ENCODE measurements at places on chromosomes 4 and X.

DNA sequence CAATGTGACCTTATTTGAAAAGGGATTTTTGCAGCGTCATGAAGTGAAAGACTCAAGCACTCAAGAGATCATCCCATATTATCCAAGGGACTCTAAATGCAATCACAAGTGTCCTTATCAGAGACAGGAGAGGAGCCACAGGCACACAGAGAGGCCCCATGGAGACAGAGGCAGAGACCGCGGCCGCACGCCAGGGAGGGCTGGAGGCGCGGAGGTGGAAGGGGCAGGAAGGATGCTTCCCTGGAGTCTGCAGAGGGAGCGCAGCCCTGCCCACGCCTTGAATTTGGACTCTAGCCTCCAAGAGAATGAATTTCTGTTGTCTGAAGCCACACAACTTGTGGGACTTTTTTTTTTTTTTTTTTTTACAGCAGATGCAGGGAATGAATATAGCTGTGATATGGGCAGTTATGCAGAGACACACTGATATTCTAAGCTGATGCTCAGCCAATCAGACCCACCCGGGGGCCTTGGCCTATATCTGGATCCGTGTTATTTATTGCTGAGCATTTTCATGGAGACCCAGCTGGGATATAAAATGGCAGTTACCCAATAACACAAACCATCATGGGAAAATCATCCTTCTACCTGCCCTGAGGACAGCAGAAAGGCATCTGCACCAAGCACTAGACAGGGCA is 244.8 kb upstream of the PSAPL1 start:
- no peak for DNase-seq

DNA sequence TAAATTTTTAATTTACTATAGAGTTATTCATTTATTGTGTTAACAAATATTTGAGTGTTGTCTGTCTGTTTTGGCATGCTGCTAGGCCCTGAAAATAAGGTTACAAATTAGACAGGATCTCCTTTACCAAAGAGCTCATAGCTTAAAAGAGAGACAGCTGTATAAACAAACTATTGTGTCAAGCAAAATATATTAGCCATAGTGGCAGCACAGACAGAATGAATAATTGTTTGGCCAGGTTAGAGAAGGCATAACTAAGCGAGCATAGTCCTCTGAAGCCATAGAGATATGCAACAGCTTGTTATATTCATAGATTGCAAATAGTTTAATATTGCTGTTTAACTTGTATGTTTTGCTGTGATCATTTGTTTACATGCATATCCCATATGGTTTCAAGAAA is 66.7 kb upstream of the NDUFC1 start:
- DNase-seq = no peak

DNA sequence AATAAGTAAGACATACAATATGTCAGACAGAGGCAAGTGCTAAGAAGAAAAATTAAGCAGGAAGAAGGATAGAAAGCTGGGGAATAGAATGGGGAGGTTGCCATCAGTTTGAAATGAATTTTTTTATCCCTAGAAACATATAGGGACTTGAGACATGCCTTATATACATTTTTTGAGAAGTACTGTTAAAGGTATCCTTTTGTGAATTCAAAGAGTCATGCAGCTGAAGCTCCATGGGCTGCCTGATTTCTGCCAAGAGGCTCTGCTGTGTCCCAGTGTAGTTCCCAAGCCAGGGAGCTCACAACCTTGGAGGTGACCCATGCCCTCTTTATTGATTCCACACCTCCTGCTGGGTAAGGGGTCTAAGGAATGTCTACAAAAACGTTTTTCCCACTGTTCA is 564.6 kb upstream of the DIPK2B start:
- DNase-seq = no peak

- DNase-seq = no peak
Measured at GRCh38 chrX:83535417-83536196, 27.5 kb downstream of the POU3F4 start.

- no peak for DNase-seq
Measured at GRCh38 chr4:8664031-8664805, 71.7 kb downstream of the CPZ start.

DNA sequence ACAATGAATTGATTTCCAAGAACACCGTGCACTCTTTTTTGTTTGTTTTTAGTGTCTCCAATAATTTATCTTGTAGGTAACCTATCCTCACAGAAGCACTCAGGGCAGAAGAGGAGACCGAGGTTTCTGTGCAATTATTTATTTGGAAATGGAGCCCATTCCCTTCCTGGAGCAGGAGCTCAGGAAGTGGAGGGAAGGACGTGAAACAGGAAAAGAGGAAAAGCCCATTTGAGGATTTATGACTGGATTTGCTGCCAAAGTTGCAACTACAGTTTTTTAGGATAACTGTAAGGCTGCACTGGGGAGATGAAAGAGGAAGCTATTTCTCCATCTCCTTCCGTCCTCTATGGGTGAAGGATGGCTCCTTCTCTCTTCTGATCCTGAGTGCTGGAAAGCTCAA is 31.7 kb upstream of the MXRA5 start:
- no peak for DNase-seq

GRCh38 chr4:188960411-188961093 is 821.3 kb downstream of the TRIML1 start:
- no peak for DNase-seq

DNA sequence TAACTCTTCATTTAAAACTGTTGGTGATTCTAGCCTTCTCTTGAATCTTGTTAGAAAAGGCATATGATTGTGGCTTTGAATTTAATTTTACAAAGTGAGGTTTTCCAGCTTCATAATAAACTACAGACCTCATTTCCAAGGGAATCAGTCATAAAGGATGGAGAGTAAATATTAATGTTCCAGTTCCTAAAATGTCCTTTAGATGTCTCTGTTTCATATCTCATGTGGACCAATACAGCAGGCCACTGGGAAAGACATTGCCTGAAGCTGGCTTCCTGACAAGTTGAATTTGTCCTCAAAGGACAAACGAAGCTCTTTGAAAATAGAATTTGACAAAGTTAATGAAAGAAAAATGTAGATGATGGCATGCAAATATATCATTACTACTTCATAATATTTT is 125.4 kb downstream of the ZNF330 start:
- DNase-seq = no peak

DNA sequence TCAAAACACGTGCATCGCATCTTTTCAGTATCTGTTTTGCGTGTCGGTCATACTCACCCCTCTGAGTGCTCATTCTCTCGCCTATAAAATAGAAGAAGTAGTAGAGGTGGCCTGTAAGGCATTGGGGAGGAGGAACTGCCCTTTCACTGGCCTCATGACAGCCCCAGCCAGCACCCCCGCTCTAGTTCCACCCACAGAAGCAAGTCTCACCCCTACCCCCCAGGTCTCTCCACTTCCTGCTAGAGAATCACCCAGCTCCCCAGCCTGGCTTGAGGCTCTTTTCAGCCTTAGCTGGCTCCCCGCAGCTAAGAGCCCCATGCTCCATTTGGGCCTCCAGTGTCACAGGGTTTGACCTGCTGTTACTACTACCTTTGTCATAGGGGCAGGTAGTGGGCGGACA is 11.8 kb downstream of the HDAC6 start:
- DNase-seq = no peak

- DNase-seq = no peak
Measured at GRCh38 chr4:186105647-186106321, 1.3 kb downstream of the FAM149A start.

DNA sequence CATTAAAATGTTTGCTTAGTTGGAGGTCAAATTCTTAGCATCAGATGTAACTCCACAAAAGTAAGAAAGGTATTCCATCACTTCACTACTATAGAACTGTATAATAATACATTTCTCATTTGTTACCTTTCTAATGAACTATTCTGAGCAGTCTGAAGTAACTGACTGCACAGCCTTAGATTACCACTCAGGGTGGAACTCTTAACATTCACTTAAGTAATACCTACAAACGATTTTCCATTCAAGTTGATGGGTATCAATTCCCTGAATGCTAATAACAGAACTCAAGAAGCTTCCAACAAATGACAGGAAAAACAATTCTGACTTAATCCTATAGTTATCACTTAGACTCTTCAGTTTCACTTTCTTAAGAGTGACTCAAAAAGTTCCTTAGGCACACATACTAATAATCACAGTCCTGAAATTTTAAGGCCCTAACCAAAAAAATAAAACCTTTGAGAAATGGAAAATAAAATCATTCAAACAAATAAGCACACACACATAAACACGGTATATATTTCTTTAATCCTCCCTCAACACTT is 20.9 kb downstream of the HNRNPD start:
- no peak for DNase-seq

DNA sequence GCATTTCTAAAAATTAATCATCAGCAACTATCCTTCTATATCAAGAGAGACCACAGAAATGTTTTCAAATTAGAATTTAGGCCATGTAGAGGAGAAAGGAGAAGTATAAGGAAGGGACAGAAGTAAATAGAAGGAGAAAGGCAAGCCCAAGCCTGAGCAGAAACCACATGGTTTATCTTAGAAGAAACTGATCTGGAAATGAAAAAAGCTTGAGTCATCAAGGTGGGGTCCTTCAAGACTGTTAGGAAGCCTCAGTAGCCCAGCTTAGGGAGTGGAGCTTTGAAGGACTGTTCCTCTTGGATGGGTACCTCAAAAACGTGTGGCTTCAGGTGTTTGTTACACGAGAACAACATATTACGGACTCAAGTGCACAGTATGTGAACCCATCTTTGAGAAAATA is 4.5 kb downstream of the BMX start:
- no peak for DNase-seq

DNA sequence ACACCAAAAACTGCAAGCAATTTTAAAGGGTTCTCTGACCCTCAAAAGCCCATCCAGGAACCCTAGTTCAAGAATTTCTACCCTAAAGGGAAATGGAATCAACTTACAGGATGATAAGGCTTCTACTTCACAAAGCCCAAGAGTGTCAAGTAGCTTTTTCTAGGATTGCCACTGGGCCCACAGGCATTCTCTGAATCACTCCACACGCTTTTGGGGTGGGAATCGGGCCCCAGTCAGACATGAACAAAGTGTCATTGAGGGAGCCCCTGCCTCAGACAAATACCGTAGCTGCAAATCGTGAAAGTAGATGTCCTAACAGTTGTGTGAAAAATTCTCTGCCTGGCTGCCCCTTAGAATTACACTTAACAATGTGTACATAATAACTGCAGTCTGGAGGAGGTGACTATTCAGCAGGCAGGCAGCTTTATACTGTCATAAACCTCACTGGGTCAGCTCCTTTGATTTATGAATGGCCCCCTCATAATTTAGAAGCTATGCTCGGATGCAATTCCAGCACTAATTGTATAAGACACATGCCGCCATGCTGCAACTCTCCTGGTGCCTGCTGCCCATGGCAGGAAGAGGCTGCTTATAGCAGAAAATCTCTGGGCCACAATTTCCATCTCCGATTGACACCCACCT is 36.7 kb downstream of the CHRDL1 start:
- DNase-seq = no peak

DNA sequence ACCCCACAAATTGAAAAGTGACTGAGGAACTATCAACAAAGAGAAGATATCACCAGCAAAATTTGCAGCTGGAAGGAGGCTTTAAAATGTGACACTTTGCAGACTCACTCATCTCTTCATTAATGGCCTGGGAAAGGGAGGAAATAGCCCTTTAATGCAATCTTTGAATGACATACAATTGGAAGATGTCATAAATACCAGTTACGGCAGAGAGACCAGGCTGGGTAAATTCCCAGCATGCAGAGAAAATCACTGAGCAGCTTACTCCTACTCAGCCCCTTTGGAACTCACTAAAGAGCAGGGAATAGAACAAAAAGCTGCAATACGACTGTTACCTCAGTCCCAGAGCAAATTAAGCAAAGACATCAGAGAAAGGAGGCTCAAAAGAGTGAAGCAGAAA is 238.9 kb downstream of the HS3ST1 start:
- no peak for DNase-seq

- no peak for DNase-seq
Measured at GRCh38 chr4:128803783-128804182, 5.7 kb upstream of the JADE1 start.

DNA sequence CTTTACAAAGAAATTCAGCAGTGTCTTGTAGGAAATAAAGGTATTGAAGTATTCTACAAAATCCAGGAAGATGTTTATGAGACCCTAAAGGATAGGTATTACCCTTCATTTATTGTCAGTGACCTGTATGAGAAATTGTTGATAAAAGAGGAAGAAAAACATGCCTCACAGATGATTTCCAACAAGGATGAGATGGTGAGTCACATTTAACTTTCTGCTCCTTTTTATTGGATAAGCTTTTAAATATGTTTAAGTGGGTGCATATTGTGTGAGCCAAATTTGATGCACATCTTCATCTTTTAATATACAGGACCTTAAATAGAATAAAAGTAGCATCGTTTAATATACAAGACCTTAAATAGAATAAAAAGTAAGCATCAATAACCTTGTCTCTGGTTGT is 72.1 kb downstream of the LRP2BP start:
- DNase-seq = no peak

DNA sequence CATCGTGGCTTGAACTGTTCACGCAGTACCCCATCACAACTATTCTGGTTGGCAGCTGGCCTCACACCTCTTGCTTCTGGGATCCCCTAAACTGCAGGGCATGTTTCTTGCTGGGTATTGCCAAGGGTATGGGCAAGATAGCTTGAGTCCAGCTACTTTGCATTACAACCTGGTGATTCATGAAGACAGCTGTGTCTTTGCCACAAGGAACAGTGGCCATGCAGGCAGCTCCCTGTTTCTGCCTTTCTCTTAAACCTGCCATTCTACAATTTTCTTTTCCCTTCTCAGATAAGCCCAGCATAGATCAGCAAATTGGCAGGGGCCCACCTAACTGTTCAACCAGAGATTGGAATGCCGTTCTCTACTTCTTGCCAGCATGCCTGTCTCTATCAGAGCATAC is 42.8 kb downstream of the TENM3 start:
- no peak for DNase-seq

DNA sequence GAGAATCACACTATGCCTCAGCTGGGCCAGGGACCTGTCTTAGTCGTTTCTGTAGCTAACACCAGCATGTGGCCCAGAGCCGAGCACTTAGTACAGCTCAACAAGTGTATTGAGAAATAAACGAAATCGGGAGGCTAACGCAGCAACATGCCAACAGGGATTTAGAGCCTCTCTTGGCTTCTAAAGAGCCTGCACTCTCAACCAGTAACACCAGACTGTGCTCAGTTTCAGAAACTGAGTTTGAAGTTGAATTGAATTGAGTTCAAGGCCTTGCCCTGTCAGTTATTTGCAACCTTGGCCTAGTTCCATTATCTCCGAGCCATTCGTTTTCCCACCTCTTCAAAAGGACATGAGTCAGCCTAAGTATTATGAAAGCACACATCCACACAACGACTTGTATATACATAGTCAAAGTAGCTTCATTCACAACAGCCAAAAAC is 71.3 kb upstream of the LDB2 start:
- DNase-seq = no peak

DNA sequence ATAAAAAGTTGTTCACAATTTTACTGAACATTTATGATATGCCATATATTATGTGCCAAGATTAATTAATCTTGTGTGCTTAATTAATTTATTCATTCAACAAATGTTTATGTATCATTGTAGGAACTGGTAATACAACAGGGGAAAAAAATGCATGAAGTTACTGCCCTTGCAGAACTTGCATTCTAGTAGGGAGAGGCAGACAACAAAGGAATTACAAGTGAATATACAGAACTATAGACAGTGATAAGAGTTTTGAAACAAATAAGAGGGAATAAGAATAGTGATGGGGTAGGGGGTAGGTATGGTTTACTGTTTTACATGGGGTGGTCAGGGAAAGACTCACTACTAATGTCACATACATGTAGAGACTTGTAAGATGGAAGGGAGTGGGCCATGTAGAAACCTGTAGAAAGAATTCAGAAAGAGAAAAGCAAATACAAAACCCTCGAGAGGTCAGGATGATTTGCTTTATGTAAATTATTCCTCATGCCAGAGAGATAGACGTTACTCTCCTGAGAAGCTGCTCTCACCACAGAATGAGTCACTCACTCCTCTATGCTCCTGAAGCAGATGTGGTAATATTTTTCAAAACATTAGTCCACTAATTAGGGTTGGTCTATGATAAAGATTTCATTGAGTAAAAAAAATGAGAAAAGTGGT is 855.0 kb upstream of the GRID2 start:
- DNase-seq = no peak
